Myometrial cell (primary cell): ENCODE measurements at places on chromosomes 12 and 14. TPM values are rescaled to one million over a fixed set of nuclear protein-coding genes. Genes with fewer than 3 reads are reported as not detected.

Gene EFS
- 10.5 and 11.8 TPM in 2 replicates for total RNA-seq

Gene TMEM121
- 6.2 and 11.2 TPM in 2 replicates for total RNA-seq

Gene LAG3
- under 0.01 and 0.35 TPM in 2 replicates for total RNA-seq

Gene SLC39A5
- total RNA-seq = not detected in 2 replicates

Gene DCTN2
- 175 and 242 TPM in 2 replicates for total RNA-seq

Gene CLEC2A
- total RNA-seq = not detected in 2 replicates

Gene VPS29
- 78.7 and 109 TPM in 2 replicates for total RNA-seq

Gene EXOC3L4
- not detected in 2 replicates for total RNA-seq
